NCI-H2081 treated with DMSO at 0.1 percent for 48 hours (cell line): ENCODE measurements at places on chromosomes 5 and 9.
A peak's percentile ranks its signal among the peaks of the same experiment; 100 is the strongest.

GRCh38 chr9:16866587-16866986 lies 3.9 kb downstream of the BNC2 start:
- DNase-seq, result no peak

- DNase-seq, result no peak
These were observed 52.1 kb downstream of the BARX1 start for GRCh38 chr9:93902780-93903655.

DNA sequence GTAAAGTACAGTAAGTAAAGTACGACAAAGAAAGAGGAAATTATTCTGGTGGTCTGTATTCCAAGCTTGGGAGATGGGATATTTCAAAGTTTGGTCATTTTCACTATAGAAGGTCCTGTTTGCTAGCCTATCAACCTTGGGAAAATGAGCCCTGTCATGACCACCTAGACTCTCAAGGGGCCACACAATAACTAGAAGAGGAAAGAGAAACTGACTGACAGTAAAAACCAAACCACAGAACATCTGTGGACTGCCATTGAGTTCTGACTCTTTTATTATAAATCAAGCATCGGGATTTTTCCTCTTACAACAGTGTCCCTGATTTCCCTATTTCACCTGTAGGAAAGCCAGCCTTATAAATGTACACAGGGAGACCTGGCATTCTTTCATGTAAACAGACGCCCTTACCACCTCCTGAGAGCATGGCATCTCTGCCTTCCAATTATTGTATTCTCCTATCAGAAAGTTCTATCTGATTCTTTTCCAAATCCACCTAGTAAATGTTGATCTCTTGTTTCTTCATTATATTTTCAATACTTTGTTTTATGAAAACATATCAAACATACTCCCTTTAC lies 80.0 kb downstream of the ZNF622 start:
- DNase-seq, result no peak

DNA sequence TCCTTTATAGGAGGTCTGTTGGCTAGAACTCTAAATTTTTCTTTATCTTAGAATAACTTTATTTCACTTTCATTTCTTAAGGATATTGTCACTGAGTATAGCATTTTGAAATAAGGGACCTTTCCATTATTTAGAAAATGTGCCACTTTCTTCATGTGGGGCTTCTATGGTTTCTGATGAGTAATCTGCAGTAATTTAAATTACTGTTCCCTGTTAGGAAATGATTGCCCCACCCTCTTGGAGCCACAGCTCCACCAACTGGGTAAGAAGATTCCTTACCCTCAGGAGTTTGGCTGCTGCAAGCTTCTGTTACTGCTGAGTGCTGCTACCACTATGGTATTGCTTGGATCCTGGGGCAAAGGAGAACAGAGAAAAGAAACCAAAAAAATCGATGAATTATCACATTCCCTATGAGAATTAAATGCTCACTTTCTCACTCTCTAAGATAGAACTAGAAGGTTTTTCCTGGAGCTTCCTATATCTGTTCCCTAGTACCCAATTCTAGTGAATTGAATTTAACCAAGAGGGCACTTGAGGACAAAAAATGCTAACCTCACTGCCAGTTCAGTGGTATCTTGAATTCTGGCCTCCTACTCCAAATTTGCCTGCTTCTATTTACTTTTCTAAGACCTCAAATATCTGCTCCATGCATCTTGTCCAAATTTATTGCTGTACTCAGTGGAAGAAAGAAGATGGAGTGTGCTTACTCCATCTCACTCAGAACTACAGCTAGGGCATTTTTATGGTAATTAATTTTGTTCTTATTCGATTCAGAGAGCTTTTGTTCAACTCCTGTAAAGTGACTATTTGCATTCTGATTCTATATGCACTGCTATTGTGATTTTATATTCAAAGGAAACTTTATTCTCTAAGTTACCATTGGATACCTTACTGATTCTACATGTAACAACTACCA lies 2111.3 kb downstream of the MAT2B start:
- no peak for DNase-seq

DNA sequence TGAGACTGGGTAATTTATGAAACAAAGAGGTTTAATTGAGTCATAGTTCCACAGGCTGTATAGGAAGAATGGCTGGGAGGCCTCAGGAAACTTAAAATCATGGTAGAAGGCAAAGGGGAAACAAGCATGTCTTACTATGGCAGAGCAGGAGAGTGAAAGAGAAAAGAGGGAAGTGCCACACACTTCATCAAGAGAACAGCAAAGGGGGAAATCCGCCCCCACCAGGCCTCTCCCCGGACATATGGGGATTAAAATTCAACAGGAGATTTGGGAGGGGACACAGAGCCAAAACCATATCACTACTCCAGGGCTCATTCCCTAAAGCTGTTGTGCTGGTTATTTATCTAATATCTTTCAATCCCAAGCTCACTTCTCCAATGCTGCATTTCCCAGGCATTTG lies 50.2 kb upstream of the NR3C1 start:
- no peak for DNase-seq

DNA sequence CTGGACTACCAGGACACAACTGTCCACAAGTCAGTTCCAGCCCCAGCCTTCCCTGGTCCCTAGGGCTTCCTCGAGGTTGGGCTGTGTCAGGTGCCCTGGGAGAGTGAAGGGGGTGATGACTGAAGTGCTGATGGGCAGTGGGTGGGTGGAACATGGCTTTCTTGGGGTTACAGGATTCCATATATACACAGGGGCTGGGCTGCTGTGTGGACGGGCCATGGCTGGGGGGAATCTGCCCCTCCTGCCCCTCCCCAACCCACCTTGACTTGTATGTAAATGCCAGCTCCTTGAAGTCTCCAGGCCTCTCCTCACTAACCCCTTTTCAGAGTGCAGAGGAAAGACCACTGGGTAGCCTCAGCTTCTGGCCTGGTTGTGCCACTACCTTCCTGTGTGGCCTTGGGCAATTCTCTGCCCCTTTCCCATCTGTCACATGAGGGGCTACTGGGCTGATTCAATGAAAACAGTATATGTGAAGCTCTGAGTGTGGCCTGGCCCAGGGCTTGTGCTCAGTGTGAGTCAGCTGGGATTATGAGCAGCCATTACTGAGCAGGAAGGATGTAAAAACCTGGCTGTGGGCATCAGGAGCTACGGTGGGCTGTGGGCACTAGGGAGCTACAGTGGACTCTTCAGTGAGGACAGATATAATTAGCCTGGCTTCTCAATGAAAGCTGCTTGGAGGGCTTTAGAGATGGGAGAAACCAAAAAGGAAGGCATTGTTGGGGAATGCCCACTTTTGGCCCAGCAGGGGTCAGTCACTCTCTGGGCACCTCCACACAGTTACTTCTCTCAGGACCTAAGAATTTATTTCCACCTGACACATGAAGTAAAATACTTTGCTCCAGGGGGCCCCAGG lies 23.3 kb downstream of the PITX1 start:
- no peak for DNase-seq

- no peak for DNase-seq
These were observed 30.2 kb downstream of the LRRTM2 start for GRCh38 chr5:138844812-138845513.

- peak; percentile 77 for DNase-seq
These were observed 168.4 kb upstream of the MPDZ start for GRCh38 chr9:13447843-13448422.

- DNase-seq, result no peak
These were observed 417.8 kb upstream of the CTNND2 start for GRCh38 chr5:12322042-12322441.

GRCh38 chr9:3018691-3019230 lies 174.9 kb upstream of the PUM3 start:
- DNase-seq, result no peak

DNA sequence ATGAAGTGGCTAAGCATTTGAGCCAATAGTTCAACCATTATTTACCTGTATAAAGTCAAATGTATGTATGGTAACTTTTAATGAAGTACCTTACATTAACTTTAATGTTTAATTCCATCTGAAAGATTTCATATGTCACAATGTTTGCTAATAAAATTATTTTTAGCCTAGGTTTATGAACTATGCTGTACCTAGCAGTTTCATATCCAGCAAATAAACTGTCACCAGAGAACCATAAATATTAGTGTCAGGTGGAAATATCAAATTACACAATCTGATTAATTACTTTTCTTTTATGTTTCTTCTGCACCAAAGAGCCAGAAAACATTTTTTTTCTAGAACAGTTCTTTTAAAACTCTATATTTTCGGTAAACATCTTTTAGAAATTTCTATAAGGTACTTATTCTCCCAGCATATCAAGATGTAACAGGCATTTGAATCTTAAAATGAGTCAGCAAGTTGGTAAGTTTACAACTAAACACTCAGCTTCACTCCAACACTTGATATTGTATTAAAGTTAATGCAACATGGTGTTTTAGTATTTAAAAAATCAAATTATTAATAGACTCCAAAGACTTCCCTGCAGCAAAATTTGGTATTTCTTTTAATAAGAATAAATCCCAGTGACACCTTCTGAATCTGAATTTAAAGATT lies 8.5 kb upstream of the CCDC192 start:
- no peak for DNase-seq

- no peak for DNase-seq
These were observed 92.6 kb downstream of the EFNA5 start for GRCh38 chr5:107578051-107578635.

DNA sequence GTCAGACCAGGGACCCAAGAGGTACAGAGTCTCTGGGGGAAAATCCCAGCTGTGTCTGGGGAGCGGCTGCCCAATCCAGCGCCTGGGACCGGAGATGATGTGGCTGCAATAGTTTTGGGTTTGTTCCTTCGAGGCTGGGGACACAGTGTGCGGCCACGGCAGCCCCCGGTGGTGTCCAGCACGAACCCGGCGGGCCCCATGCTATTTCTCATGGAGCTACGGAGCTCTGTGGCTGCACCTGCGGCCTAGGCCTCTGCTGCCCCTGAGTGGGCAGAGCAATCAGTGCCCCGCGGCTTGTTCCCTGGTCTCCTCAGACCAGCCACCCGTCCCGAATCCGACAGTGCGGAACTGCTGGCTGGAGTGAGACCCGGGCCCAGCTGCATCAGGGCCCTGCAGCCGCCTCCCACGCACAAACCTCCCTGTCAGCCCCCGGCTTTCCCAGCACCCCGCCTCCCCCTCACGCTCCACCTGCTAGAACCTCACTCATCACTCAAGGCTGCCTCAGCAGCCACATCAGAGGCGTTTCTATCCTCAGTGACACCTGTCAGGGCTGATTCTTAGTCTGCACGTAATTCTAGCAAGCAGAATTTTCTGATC lies 29.0 kb downstream of the SARDH start:
- DNase-seq, result no peak

GRCh38 chr5:135140446-135141204 lies 106.6 kb upstream of the PITX1 start:
- no peak for DNase-seq

- DNase-seq, result no peak
These were observed 379.0 kb upstream of the RPS23 start for GRCh38 chr5:82657033-82657699.

DNA sequence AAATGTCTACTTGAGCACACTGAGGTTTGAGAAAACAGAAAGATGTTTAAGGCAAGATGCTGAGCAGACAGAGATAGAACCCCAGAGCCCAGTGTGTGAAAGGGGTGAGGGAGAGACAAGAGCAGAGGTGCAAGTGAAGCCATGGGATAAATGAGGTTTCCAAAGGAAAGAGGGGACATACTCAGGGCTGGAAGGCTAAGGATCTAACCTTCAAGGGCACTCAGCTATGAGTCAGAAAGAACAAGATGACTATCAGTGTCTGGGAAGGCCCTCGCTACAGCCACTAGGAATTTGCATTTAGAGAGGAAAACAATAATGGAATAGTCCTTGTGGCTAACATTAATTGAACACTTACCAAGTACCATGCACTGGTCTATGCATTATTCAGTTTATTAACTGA lies 113.7 kb downstream of the HTR4 start:
- DNase-seq, result no peak

- DNase-seq, result no peak
These were observed 118.7 kb downstream of the LPAR1 start for GRCh38 chr9:110919609-110920008.

- DNase-seq, result no peak
These were observed 40.3 kb downstream of the SLC28A3 start for GRCh38 chr9:84300271-84300670.

DNA sequence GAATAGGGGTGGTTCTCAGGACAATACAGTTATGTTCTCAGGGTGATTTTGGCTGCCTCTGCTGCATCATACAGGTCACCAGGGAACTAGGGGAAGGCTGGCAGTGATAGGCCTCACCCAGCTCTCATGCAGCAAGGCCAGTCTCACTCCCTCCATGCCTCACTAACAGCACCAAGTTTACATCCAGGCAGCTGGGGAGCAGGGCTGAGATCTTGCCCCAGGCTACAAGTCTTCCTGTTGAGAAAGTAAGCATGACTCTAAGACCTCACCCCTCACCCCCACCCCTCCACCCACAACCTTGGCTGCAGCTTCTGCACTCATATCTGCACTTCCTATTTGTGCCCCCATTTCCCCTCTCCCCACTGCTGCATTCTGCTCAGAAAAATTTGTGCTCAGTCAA lies 481.2 kb downstream of the ACTL7B start:
- no peak for DNase-seq

GRCh38 chr5:89452081-89452480 lies 569.1 kb upstream of the MEF2C start:
- DNase-seq, result no peak

DNA sequence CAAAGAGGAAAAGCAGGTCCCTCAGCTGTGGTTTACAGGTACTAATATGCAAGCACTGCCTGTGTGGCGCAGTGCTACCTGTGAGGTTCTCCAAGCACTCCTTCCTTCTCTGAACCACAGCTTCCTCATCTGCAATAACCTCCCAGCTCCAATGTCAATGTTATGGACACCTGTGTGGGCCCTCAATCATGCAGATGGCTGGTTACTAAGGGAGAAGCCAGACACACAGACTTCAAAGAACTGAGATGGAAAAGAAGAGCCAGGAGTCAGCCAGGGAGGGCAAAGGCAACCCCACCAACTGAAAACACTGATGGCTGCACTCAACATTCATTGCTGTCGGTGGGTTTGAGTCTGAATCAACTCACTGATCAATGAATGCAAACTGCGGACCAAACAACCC lies 77.7 kb downstream of the NR6A1 start:
- no peak for DNase-seq

GRCh38 chr5:112117551-112117950 lies 301.5 kb downstream of the EPB41L4A start:
- DNase-seq, result no peak

DNA sequence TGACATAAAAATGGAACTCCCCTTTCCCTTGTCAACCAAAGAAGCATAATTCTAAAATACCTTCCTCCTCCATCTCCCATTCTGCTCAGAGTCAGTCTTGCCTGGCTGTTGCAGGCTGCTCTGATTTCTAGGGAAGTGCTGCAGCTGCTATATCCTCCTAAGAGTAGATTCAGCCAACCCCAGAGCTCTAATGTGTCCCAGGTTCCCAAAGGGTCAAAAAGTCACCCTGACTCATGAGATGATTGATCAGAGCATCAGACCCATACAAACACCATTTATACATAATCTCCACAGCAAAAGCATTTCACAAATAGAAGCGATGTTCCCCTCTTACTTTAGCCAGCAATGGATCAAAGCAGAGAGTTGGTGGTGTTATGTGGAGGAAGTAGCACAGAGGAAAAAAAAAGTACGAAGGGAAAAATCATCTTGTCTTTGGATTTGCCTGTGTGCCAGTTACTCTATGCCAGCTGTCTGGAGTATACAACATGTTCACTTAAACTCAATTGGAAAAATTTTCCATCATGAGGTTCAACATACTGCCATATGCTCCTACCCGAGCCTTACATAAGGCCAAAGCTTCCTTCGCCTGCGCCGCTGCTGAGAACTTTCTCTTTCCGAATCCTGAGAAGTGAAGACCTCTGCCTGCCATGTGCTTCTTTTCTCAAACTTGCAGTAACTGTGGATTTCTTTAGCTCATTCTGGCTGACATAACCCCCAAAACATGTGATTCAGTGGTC lies 258.0 kb downstream of the TLE4 start:
- no peak for DNase-seq

- DNase-seq, result no peak
These were observed 303.8 kb upstream of the IRX4 start for GRCh38 chr5:2186472-2187015.
